ENCODE measurements at places on chromosomes 7 and 10. TPM values are rescaled to one million over a fixed set of nuclear protein-coding genes. Genes with fewer than 3 reads are reported as not detected.
A peak's percentile ranks its signal among the peaks of the same experiment; 100 is the strongest.

DNA sequence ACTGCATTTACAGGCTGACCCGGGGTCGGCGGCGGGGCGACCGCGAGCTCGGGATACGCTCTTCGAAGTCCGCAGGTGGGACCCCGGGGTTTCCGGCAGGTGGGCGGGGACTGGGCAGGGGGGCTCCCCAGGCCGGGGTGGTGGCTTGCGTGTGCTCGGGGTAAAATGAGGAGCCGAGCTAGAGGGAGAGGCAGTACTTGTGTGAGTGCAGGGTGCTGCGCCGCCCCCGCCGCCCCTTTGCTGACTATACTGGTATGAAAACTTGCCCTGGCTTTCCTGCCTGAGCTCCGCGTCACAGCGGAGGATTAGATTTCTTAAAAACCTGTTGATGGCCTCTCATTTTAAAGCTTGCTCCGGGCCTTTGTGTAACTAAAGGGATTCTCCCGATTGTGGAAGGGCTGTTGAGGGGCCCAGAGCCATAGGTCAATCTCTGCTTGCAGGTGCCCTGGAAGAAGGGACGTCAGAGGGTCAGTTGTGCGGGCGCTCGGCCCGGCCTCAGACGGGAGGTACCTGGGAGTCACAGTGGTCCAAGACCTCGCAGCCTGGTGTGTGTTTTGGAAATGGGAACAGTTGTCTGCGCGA lies 488 bp downstream of the ARMC10 start:
- peak; percentile 56 for DNase-seq

DNA sequence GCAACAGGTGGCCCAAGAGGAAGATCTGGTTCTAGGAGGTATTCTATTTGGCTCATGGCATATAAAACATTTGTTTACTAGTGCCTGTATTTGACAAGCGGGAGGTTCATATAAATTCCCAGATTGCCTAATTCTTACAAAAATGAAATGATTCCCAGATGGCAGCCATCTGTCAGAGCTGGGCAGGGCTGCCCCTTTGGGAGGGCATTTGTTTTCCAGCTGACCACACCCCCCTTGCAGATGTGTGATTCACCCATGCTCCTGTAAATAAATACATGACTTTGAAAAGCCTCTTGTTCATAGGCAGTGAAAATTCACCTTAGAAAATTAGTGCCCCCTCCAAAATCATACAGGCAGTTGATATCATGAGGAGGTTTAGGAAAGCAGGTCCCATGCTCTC lies 8.6 kb downstream of the VWC2 start:
- DNase-seq, result no peak

DNA sequence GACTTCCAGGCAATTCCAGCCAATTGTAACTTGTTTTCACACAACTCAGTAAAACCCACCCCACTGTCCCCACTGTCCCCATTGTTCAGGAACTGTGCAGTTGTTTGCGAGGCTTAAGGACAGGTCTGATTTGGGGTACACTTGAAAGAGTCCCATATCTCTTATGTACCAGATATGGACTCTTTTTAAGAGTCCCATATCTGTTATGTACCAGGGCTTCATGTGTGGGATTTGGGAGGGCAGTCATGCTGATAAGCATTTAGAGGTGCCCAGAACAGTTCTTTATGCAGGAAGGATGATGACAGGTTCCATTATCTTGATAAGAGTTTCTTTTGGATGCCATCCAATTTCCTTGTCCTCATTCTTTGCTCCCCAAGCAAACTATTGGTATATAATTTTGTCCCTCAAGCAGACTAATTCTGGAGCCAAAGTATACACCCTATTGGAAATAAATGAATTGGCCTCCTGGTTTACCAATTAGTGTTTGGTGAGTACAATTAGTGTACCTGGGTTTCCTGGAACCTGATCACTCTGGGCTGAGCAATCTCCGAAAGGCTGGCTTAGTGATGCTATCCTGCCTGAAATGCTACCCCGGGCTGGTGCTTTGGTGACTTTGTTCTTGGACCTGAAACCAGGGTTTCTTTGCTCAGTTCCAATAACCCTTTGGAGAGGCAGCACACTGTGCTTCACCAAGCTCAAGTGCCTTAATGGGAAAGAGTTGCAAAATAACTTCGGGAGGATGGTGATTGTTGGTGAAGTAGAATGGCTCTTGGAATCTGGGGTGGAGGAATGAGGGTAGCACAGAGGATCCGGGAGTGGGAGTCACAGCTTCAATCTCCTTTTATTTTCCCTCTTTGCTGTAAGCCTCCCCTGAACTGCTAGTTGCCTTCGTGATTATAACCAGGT lies 6.2 kb upstream of the DMBT1 start:
- no peak for DNase-seq

GRCh38 chr10:36057180-36057579 lies 415.1 kb upstream of the FZD8 start:
- no peak for DNase-seq

GRCh38 chr7:96121752-96122151 lies 200.1 kb downstream of the SLC25A13 start:
- no peak for DNase-seq

DNA sequence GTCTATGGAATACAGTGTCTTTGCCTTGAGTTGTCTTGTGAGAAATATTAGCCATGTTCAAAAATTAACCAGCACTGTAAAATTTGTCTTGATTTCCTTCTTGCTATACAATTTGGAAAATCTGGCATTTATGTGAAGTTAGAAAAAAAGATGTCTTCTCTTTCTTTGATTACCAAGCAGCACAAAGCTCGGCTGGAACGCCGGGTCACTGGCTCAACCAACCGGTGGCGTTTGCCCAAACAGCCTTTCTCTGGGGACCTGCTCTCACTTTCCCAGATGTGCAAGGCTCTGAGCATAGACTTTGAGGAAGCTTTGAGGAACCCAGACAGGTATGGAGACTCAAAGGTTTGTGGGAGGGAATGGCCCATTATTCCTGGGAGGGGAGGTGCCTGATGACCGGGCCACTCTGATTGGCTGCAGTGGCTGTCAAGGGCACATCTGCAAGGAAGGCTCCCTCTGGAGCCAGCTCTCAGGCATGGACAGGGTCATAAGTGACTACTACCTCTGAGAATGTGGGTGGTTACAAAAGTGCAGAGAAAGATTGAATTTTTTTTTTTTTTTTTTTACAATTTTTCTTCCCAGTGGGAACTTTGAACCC lies 5.6 kb downstream of the BTBD16 start:
- DNase-seq, result no peak

DNA sequence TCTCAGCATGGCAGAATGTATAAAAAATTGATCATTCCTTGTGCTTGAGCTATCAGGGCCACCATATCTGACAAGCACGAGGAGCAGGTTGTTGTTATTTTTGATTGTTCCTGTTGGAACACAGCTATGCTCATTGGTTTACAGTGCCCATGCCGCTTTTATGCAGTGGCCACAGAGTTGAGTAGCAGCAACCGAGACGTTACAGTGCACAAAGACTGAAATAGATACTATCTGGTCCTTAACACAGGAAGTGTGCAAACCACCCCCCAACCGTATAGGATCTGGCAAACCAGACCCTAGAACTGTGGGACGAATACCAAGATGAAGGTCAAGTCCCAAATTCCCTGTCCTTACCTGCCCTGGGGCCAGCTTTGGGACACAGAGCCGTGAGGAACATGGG lies 216.6 kb downstream of the KLF6 start:
- no peak for DNase-seq

DNA sequence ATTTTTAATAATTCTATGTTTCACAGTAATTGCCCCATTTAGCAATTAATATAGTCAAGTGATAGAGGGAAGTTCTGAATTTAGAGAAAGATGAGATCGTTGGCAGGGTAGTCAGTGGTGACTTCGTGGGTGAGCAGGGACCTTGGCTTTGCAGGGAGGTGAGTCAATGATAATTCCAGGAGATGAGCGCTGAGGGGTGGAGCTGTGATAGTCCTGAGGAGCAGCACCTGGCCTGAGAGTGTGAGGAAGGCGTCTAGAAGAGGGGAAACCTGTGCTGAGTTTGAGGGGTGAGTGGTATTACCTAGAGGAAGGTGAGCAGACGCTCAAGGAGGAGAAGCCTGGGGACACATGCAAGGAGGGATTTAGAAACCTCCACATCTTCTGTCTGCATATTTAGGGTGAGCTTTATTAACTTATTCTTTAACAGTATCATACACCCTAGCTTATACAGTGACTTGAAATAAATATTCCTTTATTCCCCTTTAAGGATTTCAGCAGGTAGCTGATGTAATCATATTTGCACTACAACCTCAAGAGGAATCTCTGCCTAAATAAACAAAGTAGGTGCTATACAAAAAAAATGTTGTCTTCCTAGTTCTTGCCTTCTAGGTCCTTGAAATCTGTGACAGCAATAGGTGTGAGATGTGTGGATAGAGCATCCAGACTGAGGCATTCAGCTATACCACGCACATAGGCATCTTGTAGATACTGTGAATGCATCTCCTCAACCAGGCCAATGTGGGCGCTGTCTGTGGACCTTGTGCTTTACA lies 2.1 kb upstream of the TRIL start:
- DNase-seq, result no peak

GRCh38 chr7:141593134-141593533 lies 41.9 kb downstream of the AGK start:
- DNase-seq, result no peak

GRCh38 chr7:54857294-54857693 lies 98.3 kb upstream of the SEC61G start:
- no peak for DNase-seq

ANKRD61 gene
- total RNA-seq, result not detected

ADAM22 gene
- total RNA-seq, result 3.8 TPM

NME8 gene
- not detected for total RNA-seq

UCN3 gene
- not detected for total RNA-seq

FAM25C gene
- total RNA-seq, result not detected

HOXA7 gene
- 22.9 TPM for total RNA-seq

Data from transverse colon (tissue), 4 donors.